ENCODE measurements at places on chromosomes 7 and 10. TPM values are rescaled to one million over a fixed set of nuclear protein-coding genes. Genes with fewer than 3 reads are reported as not detected.

Gene TAS2R5
- 10.8 TPM for total RNA-seq

Gene CNPY4
- 11.8 TPM for total RNA-seq

DNA sequence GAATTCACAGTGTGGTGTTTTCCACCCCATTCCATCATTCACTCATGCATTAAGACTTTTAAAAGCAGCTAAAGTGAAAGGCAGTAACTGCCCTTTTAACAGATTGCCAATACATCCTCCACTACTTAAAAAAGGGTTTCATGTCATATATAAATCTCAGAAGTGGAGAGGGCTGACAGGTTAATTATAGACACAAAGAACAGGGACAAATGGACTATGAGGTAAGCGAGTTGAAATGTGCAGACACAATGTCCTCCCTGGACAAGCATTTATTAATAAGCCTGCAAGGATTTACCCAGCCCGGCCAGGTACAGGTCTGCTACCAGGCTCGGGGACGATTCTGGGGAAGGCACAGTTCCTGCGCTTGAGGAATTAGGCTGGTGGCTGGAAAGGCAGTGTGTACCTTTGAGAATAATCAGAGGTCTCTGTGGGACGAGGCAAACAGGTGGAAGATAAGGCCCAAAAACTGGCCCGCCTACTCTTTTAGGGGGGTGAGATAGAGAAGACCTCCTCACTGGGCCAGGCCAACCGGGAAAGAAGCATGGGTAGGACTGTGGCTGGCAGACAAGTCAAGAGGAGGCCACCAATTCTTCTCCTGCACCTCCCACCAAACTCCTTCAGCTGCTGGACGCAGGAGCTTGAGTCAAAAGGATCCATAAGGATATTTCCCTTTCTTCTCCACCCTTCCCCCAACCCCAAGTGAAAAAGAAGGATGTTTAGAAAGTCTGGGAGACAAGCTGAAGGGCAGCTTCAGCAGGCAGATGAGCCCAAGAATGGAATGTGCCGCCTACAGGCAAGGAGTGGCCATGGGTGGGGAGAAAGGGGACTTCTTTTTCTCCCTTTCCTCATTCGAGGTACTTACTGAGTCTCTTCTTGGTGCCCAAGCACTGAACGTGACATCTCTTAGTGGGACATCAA lies 1.5 kb downstream of the PDLIM1 start:
- DNase-seq, result no peak

DNA sequence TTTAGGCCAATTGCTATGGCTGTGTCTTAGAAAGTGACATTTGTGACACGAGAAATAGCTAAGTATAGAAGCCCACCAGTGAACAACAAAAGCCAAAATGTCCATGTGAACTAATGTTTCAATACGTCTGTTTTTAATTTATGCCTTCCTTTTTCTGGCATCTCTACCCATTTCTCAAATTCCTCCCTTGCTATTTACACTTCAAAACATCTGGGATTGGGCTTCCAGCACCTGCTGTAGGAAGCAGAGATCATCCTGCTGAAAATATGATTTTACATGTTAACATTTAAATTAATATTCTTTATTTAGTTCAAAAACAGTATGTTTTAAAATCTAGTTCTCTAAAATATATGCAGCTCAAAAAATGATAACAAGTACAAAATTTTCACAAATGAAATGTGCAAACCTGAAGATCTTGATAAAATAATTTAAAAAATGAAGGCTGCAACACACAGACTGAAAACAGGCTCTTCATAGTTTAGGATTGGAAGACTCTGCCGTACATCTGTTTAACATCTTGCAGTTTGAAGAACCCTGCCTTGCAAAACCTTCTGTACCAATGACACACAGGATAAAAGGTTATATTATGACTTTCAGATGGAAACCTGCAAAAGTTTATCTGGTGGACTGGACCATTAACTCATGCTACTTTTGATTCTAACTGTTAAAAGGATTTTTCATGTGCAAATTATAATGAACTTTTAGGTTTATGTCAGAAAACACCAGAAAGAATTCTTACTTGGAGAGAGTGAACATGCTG lies 408.4 kb downstream of the SUGCT start:
- no peak for DNase-seq

Measured in breast epithelium (tissue), 4 donors.